ENCODE measurements at places on chromosomes 3 and 15.
A peak's percentile ranks its signal among the peaks of the same experiment; 100 is the strongest.

DNA sequence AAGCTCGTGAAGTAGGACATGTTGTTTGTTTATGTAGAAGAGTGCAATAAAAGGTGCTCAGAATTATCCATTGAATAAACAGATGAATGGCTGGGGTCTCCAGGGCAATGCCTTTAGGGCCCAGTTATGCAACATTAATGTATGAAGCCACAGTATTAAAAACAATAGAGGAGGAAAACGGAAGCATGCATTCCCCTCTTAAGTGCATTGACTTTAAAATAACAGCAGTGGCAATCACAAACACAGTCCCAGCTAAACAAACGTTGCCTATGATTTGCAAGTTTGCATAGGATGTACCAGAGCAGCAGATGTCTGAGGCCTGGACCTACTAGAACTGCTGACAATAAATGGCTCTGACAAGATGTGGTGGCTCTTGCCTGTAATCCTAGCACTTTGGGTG lies 60.6 kb upstream of the GCNT3 start:
- DNase-seq: no peak

- DNase-seq: no peak
These were observed 94.6 kb upstream of the RASGRF1 start for GRCh38 chr15:79185199-79185598.

- DNase-seq: no peak
These were observed 48.7 kb upstream of the HES1 start for GRCh38 chr3:194087280-194087679.

- peak; percentile 24 for DNase-seq
These were observed 23.2 kb upstream of the IP6K2 start for GRCh38 chr3:48739955-48740823.

DNA sequence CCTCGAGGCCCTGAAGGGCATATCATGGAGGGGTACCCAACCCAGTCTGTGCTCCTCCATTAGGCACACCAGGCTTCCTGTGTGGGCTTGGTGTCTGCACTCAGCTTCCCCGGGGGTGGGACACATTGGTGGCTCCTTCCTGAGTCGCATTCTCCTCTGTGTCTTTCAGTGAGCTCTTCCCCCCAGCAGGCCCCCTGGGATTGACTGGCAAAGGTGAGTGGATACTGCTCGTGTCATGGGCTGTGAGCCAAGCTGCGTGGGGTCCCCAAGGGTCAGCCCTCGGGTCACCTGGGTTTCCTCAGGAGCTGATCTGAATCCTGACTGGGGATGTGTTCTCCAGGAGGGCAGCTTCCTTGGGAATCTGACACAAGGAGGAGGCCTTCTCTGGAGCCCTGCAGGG lies 231.0 kb downstream of the SNRPN start:
- DNase-seq: no peak

DNA sequence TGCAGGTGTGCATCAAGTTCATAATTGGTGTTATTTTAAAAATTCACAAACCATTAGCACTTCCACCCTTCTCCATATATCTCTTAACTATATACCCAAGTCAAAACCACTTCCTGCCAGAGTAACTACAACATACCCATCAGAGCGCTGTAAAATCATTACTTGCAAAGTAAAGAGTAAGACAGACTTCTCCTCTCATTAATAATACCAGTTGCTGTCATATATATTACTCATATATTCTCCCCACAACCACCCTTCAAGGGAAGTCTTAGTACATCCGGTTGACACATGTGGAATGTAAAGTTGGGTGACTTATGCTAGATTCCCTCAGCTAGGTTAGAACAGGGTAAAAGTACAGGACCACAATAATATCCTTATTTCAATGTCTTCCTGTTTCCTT lies 5.6 kb downstream of the TERC start:
- no peak for DNase-seq

DNA sequence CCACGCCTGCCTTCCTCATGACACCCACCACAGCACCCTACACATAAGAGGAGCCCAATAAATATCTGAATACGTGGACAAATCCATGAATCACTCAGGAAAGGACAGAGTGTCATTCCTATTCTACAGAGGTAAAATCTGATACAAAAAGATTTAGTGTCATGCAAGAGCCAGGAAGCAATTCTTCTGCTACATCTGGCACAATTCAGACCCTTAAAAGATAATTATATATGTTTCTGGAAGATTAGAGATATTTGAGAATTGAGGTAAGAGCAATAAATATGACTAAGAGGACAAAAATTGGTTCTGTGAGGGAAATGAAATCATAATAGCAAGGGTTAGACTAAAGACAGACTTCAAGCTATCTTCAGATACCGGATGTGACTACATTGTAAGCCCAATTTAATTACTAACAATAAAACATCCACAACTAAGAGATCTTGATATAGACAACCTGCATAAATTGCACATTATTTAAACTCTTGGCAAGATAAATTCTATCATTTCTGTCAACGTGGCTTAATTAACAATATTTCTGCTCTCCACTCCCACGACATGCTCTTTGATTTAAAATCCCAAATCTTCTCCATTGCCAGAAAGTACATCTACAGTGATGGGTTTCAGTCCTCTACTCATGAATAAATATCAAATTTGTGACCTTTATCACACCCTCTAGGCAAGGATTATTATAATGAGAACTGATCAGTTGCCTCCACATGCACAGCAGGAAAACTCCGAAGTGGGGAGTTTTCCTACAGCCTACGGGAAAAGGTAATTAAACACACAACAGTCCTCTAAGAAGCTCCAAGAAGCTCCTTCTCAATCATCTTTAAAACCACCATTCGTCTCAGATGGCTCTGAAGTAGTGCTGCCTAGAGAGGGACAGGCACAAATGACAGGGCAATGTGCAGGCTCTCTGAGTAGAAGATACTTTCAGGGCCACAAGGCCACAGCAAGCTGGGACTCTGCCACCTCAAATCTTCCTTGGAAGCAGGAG lies 32.6 kb downstream of the MB21D2 start:
- no peak for DNase-seq

DNA sequence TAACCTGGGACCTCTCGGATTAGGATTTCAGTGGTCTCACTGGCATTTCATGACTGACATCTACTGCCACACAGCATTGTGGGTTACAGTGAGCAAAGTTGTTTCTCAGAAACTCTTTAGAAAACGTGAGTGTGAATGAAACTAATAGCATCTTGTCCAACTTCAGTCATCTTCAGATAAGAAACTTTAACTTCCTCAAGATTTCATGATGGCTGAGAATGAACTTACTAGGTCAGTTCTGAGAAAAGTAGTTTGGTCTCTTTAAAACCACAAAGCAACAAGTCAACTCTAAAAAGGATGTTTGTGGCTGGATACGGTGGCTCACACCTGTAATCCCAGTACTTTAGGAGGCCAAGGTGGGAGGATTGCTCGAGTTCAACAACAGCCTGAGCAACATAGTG lies 14.2 kb upstream of the HOMER2 start:
- DNase-seq: no peak

GRCh38 chr3:127183931-127184869 lies 8.7 kb upstream of the PRR23E start:
- DNase-seq: no peak

DNA sequence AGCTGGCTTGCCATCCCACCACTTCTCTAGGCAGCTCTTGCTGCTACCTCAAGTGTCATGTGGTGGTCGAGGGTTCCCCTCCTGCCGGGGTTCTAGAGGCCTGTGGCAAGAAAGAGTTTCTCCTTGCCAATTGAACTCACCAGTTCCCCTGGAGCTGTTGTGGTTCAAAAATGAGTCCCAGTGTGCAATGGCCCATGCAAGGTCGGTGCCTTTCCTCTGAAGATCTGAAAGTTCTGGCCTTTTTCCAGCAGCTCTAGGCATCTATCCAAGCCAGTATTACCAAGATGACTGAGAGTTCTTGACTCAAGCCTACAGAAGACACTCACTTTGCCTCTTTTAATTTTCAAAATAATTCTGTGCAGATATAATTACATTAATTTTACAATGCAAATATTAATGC lies 163.6 kb downstream of the KCNMB2 start:
- DNase-seq: no peak

GRCh38 chr3:196948442-196949284 lies 6.3 kb upstream of the NCBP2 start:
- DNase-seq: no peak

DNA sequence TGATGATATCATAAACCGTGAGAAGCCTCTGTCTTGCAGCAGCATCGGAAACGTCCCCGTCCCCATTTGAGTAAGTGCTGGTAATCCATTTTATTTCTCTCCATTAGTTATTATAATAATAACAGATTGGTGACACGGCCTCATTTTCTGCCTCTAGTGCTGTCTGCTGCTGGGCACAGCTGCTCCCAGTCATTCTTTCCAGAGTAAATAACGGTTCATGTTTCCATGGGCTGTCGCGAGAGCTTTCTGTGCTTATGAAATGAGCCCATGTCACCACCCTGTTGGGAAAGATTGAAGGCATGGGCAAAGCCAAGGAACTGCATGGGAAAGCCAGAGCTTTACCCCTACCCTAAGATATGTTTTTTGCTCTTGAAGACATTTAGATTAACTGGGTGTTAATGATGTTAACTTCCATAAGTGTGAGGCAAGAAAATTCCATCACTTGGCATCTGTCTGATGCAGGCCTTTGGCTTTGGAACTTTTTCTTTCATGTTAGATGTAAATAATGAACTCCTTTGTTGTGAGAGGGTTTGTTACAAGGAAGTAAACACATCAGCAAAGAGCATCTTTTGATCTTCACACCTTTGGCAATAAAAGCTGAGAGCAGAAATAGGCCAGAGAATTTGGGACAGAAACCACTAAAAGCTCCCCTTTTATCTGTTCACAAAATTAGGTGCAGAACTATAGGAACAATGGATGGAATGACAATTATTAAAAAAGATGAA lies 141.8 kb downstream of the FILIP1L start:
- no peak for DNase-seq

DNA sequence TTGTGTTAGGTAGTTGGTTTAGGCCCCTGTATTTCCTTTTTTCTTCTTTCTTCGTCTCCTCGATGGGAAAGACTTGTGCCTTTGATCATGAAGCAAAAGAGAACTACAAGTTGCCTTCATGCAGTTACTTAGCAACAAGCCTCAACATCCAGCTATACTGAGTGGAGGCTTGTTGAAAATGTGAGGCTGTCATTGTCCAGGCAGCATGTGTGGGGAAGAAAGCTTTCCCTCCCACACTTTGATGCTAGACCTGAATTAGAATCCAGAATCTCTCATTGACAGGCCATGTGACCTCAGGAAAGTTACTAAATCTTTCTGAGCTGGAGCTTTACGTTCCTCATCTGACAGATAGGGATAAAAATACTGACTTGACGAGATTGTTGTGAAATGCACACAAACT lies 23.7 kb downstream of the IFT122 start:
- no peak for DNase-seq

DNA sequence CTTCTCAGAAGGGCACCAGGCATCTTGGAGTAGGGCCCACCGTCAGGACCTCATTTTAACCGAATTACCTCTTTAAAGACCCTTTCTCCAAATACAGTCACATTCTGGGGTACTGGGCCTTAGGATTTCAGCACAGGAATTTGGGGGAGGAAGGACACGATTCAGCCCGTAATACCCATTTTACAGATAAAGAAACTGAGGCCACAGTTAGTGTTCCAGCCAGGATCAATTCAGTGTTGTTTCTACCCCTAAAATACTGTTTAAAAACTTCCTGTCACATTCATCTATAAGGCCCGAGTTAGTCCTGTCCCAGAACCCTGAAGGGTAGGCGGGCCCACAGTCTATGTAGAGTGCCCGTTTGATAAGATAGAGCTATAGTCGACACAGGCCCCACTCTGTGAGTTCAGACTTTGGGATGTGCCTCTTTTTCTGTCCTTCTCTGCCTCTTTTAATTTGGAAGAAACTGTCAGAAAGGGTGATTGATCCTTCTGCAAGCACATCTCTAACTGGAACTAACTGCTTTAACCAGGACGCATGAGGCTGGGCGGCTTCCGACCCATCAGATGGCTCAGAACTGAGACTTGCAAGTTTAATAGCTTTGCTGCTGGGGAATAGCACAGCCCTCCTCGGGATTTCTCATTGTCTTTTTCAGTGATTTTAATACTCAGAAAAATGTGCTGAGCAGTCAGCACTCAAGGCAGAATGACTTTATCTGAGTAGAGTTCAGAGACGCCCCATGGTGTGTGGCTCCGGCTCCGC lies 19.5 kb downstream of the BFSP2 start:
- no peak for DNase-seq

GRCh38 chr3:195135917-195136316 lies 135.0 kb downstream of the XXYLT1 start:
- no peak for DNase-seq

DNA sequence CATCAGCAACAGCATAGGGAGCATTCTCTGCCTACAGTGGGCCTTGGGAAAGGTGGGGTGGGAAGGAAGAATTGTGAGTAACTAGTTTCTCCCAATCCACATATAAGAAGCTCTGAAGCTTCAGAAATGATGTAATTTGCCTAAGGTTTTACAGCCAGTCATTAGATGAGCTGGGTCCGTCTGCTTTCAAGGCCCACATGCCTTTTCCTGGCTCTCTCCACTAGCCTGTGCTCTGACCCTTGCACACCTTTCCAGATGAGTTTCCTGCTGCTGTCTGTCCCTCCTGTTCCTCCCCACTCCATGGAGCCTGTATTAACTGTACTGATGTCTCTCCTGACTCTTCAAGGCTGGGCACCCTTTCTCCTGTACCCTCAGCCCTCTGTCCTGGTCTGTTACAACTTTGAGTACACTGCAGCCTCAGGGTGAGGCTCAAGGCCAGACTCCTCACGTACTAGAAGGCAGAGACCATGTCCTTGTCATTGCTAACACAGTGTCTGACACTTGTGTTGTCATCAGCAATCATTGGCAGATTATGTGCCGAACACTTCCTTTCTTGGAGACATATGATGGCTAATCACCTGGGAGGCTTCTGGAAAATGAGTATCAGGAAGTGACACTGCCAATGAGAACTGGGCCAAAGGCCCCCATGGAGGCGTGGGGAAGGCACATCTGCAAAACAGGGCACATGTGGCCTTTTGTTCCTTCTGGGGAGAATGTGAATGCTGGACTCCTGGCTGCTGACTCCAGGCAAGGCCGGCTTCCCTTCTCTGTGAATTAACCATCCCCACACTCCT lies 6.6 kb downstream of the TM6SF1 start:
- DNase-seq: no peak

GRCh38 chr3:150203273-150203672 lies 204.8 kb upstream of the TSC22D2 start:
- no peak for DNase-seq

DNA sequence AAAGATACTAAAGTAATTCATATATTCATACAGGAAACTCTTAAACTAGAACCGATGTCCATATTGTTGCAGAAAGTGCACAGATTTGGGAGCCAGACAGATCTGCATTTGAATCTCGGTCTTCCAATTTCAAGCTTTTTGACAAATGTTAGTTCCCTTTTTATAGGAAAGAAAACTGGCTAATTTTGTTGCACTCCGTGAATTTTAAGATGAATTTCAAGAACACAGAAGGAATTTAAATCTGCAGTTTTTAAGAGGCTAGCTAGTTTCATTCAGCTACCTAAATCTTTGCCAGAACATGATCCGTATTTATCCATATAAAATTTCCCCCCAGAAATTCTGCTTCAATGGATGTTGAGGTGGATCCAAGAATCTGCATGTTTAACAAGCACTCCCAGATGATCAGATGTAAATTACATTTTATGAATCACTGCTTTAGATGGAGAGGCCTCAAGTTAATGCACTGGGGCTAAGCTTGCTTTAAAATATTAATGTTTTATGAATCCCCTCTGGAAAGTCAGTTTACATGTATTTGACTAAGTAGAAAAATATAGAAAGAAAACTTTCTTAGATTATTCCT lies 1296.3 kb upstream of the CADM2 start:
- DNase-seq: no peak

- DNase-seq: no peak
These were observed 32.0 kb downstream of the TRPM1 start for GRCh38 chr15:31069360-31070000.

GRCh38 chr15:34693053-34693744 lies 61.6 kb downstream of the GJD2 start:
- DNase-seq: no peak
